Psoas muscle (tissue), 8 donors: ENCODE measurements at places on chromosomes 5 and 9. TPM values are rescaled to one million over a fixed set of nuclear protein-coding genes. Genes with fewer than 3 reads are reported as not detected.

GRCh38 chr9:110869931-110870330 lies 168.3 kb downstream of the LPAR1 start:
- DNase-seq, result no peak

DNA sequence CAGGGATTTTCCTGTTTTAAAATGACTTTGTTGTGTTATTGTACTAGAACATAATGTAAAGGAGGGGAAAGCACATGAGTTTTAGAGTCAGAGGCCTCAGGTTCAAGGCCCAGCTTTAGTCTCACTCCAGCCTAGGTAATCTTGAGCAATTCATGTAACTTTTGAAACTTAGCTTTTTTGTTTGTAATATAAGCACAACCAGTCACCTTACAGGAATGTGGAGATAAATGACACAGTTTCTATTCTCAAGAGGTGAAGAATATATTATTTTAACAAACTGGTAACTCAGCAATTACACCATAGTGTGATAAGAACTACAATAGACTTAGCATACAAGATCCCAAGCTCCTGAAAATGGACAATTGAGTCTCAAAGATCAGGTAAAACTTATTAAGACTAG lies 51.2 kb downstream of the ADAMTS19 start:
- DNase-seq, result no peak

GRCh38 chr5:90740244-90740799 lies 181.7 kb downstream of the ADGRV1 start:
- no peak for DNase-seq

GRCh38 chr5:77761606-77762005 lies 14.5 kb downstream of the TBCA start:
- no peak for DNase-seq

DNA sequence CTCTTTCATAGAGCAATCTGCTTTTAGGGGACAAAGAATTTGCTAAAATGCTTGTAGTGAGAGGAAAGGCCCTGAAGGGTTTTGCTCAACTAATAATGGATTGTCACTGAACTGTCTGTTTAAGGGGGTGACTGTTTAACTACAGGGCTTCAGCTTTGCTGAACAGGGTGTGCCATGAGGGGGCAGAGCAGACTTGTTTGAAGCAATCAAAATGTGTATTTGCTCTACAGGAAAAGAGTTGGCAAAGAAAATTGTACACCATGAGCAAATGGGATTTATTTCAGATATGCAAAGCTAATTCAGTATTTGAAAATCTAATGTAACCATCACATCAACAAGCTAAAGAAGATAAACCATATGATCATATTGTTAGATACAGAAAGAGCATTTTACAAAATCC lies 154.3 kb downstream of the GABRG2 start:
- no peak for DNase-seq

DNA sequence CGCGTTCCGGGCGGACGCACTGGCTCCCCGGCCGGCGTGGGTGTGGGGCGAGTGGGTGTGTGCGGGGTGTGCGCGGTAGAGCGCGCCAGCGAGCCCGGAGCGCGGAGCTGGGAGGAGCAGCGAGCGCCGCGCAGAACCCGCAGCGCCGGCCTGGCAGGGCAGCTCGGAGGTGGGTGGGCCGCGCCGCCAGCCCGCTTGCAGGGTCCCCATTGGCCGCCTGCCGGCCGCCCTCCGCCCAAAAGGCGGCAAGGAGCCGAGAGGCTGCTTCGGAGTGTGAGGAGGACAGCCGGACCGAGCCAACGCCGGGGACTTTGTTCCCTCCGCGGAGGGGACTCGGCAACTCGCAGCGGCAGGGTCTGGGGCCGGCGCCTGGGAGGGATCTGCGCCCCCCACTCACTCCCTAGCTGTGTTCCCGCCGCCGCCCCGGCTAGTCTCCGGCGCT lies at the start of gene DAPK1:
TSS of gene DAPK1 (plus strand) at position 264 of the 442 bp plus-strand sequence. CDS start 1,211 bp downstream, outside the sequence.
- DNase-seq, result peak; percentile 62

- no peak for DNase-seq
Measured at GRCh38 chr5:141669520-141669919, 12.5 kb downstream of the ARAP3 start.

- DNase-seq, result no peak
Measured at GRCh38 chr5:57725658-57726504, 243.3 kb upstream of the ACTBL2 start.

DNA sequence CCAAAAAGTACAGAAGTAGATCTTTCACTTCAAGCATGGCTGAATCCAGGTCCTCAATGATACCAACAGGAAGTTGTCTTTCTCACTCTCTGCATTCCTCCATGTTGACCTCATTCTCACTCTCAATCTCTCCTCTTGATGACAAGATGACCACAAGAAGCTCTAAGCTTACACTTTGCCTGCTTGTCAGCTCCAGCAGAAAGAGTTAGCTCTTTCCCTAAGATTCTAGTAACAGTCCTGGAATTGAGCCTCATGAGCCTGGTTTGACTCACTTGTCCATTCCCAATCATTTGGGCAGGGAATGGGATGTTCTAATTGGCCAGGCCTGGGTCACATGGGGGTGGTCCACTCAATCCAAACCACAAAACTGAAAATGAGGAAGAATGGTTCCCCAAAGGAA lies 3.3 kb upstream of the CLTA start:
- DNase-seq, result no peak

- DNase-seq, result no peak
Measured at GRCh38 chr9:128225770-128226411, 22.7 kb downstream of the DNM1 start.

DNA sequence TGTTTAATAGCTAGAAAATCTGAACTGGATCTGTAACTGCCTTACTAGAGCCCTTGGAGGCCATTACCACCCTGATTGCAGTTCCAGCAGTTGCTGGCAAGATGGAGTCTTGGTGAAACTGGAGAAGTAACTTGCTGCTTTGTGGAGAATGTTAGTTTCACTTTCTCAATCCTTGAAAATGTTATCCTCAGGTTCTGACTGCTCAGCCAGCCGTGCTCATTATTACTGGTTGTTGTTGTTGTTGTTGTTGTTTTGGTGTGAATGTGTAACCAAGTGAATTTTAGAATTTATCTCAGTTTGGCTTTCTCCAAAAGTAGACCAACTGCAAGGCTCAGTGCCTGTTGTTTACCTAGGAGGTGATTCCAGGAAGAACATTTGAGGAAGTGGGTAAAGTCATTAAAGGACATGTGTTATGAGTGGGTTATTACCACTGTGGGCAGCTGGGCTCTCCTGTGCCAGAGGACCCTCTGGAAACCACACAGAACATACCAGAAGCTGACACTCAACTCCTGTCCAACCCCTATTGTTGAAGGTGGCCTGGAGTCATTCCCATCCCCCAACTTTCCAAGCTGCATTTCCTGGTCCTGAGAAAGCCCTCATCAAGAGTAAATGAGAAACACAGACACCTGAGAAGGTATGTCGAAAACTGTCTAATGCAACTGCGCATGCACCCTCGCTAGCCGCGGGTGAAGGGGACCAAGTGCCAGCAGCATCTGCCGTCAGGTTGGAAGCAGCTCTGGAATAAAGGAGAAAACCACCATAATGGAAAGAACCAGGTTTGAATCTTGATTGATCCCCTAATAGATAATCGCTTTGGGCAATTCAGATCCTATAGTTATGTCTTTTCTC lies 111.6 kb downstream of the CMYA5 start:
- no peak for DNase-seq

DNA sequence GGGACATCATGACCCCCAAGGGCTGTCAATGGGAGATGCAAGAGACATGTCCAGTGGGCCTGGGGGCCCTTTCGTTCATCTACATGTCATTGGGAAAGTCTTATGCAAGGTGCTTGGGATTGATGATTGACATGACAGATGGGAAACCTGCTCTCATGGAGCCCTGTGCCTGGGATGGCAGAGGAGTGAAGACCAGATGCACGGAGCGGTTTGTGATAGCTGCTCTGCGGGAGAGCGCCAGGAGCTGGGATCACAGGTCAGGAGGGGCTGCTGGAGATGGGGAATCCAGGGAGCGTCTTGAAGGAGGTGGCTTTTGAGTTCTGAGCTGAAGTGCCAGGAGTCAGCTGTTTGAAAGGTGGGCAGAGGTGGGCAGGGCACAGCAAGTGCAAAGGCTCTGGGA lies 104.3 kb downstream of the FGF18 start:
- no peak for DNase-seq

- no peak for DNase-seq
Measured at GRCh38 chr5:125336401-125336800, 590.0 kb upstream of the ZNF608 start.

- peak; percentile 80 for DNase-seq
Measured at GRCh38 chr5:151347369-151347768, at the start of gene SLC36A2. TSS of gene SLC36A2 (minus strand) at chr5:151347559. CDS start at chr5:151347460, 99 bp downstream.

DNA sequence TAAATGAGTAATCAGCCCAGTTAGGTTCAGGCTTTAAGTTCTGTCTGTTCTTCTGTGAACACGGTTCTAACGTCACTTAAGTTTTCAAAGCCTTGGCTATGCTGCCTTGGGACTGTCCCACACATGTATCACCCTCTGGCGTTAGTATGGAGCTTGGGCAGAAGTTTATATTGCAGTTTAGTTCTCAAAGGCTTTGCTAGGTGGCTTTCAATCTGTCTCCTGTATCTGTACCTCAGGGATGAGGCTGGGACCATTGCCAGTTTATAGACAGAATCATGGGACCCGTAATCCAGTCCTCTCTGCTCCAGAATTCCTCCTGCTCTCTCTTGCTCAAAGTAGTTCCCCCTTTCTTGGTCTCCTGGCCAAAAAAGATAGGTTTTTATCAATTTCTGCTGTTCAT lies 12.1 kb downstream of the C9orf40 start:
- DNase-seq, result no peak

- DNase-seq, result no peak
Measured at GRCh38 chr5:148014276-148014675, 49.5 kb upstream of the SPINK5 start.

GRCh38 chr5:17309462-17309861 lies 92.0 kb downstream of the BASP1 start:
- no peak for DNase-seq

GRCh38 chr5:136062366-136063274 lies 33.8 kb downstream of the TGFBI start:
- DNase-seq, result no peak

DNA sequence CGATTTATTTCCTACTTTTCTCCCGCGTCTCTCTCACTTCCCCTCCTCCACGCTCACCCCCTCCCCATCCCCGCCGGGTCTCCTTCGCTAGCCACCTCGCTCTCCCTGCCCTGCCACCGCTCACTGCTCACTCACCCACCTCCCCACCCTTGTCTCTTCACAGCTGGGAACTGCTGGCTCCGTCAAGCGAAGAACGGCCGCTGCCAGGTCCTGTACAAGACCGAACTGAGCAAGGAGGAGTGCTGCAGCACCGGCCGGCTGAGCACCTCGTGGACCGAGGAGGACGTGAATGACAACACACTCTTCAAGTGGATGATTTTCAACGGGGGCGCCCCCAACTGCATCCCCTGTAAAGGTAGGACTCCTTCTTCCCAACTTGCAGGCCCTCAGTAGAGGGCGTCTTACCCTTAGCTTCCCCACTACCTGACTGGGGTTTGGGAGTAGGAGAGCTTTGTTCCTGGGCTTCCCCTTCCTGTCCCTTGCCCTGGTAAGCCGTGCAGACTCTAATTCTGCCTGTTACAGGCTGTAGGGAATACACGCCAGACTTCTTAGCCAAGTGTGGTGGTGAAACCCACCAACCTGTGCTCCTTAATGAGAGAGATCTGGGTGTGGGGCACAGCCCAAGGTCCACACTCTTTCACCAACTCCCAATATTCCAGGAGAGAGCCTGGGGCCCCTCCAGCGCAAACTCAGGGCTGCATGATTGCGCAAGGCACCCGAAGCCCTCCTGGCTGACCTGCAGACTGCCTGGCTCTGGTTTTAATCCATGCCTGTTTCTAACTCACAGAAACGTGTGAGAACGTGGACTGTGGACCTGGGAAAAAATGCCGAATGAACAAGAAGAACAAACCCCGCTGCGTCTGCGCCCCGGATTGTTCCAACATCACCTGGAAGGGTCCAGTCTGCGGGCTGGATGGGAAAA lies 2.5 kb downstream of the FST start:
- peak; percentile 54 for DNase-seq

GRCh38 chr5:116788851-116789403 lies 214.3 kb upstream of the SEMA6A start:
- DNase-seq, result no peak

GRCh38 chr9:118975736-118976135 lies 393.5 kb downstream of the BRINP1 start:
- no peak for DNase-seq

GRCh38 chr9:88653911-88654310 lies 118.9 kb downstream of the NXNL2 start:
- DNase-seq, result no peak

- no peak for DNase-seq
Measured at GRCh38 chr5:176803068-176803942, 7.1 kb upstream of the UNC5A start.

- no peak for DNase-seq
Measured at GRCh38 chr9:91921371-91921770, 28.7 kb downstream of the ROR2 start.

DNA sequence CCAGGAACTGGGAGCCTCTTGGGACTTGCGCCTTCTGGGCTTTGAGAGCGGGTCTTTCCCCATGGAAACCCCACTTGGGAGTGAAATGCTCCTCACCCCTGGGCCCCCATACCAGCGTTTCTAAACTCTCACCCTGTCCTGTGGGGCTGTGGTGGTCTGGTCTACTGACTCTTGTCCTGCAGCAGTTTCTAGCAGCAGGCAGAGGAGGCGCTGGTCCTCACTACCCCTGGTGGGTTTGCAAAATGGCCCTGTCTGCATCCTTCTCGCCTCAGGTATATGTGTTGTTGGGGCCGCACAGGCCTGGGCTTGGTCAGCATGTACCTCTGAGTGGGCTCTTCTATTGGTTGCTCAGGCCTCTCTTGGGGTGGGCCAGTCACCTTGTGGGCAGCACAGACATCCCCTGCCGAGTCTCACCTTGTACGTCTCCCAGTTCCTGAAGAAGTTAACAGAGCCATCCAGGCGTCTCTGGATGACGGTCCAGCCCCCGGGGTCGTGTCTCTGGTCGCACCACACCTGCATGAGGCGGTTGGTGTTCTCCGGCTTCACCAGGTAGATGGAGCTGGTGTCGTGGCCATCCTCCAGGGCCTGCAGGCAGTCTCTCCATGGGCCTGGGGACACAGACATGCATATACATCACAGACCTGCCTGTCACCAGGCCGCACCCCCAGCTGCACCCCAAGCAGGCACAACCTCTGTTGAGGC lies 29.0 kb downstream of the ANGPTL2 start:
- no peak for DNase-seq

- DNase-seq, result no peak
Measured at GRCh38 chr9:125699870-125700269, 7.1 kb downstream of the MAPKAP1 start.

DNA sequence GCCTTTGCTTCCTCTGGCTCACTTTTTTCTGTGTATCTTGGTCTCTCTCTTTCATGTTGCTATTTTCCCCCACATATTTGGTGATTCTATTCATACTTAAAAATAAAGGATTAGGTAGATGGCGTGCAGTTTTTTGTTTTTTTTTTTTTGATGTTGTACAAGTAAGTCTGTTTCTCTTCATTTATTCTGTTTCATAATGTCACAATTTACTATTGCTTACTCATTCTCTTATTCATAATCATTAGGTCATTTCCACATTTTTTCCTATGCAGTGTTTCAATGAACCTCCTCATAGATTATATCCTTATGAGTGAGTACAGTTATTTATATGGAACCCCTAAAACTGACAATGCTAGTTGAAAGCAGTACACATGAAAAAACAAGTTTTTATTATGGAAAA lies 136.3 kb downstream of the APBA1 start:
- no peak for DNase-seq

SLC36A1 gene
- 5.9 TPM for polyA plus RNA-seq

IFNB1 gene
- not detected for polyA plus RNA-seq

NEURL1B gene
- 8.2 TPM for polyA plus RNA-seq

TPPP gene
- polyA plus RNA-seq, result 1.8 TPM

SLC26A2 gene
- 8.0 TPM for polyA plus RNA-seq

STKLD1 gene
- polyA plus RNA-seq, result 0.46 TPM

SLC45A2 gene
- not detected for polyA plus RNA-seq

TRIP13 gene
- 2.9 TPM for polyA plus RNA-seq

HMCN2 gene
- polyA plus RNA-seq, result 5.0 TPM

TMEFF1 gene
- polyA plus RNA-seq, result 0.07 TPM

HACD4 gene
- polyA plus RNA-seq, result 0.16 TPM

GLRA1 gene
- not detected for polyA plus RNA-seq
